ENCODE measurements at places on chromosomes 5 and 9.

- no peak for DNase-seq
Measured at GRCh38 chr5:107676702-107677101, 6.0 kb upstream of the EFNA5 start.

DNA sequence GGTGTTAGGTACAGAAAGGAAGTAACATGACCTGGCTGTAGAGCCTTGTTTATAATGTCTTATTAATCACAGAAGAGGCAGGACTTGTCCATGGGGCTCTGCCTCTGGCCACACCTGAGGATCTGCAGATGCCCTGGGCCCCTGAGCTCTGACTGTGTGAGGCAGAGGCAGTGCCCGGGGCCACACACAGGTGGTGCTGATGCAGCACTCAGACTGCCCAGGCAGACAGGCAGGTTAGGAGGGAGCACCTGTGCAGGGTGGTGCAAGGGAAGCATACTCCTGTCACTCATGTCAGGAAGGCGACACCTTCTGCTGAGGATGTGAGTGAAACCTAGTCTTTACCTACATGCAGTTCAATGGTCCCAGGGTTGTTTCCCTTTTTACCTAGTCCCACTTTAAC, 88.7 kb downstream of the CFAP90 start:
- DNase-seq, result no peak

DNA sequence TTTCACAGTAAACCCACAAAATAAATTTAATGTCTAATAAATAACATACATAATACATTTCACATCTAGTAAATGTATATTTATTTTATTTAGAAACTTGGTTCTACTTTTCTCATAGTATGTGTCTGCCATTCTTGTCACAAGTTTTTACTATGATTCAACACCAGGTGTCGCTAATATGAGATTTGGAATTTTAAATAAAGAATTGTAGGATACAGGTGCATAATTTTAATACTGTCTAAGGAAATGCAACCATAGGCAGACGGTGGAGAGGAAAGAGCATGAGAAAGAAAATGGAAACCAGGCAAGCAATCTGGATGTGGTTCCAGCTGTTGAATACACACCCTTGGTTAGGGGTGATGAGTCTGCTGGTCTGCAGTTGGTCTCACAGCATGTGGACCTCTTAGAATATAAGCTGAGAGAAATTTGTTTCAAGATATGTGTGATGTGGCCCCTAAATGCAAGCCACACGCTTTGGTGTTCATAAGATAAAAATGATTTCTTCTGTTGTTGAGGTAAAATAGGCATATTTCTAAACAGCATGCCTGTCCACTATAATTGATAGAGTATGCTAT, 114.7 kb upstream of the TXNDC8 start:
- no peak for DNase-seq

DNA sequence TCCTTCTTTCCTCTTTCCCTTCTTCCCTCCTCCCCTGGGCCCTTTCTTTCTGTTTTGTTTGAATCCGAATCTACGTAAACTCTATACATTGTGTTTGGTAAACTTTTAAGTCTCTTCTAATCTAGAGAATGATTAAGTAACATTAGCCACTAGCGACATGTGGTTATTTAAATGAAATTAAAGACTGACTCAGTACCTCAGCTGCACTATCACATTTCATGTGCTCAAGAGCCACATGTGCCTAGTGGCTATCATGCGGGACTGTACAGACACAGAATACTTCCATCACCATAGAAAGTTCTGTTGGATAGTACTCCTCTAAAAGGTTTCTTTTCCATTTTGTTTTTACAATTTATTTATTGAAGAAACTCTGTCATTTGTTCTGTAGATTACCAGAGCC, 29.0 kb downstream of the DCTN4 start:
- DNase-seq, result no peak

DNA sequence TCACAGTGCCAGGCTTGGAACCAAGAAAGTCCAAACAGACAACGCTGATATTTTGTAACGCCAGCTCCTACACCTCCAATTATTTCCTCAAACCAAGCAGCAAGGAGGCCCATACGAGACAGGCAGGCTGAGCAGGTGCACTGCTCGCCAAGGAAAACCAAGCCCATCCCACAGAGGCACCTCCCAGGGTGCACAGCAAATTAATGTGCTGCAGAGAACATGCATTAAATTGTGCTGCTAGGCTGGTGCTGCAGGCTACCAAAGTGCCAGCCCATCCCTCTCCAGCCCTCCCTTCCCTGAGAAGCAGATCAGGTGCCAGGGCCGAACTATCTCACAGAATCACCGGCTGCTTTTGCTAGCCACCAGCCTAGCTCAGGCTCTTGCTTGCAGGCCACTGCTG, 137.8 kb downstream of the PAX5 start:
- DNase-seq, result no peak

- DNase-seq, result no peak
Measured at GRCh38 chr9:35357116-35357515, 132.8 kb upstream of the RUSC2 start.

- no peak for DNase-seq
Measured at GRCh38 chr9:18253950-18254349, 220.0 kb upstream of the ADAMTSL1 start.

DNA sequence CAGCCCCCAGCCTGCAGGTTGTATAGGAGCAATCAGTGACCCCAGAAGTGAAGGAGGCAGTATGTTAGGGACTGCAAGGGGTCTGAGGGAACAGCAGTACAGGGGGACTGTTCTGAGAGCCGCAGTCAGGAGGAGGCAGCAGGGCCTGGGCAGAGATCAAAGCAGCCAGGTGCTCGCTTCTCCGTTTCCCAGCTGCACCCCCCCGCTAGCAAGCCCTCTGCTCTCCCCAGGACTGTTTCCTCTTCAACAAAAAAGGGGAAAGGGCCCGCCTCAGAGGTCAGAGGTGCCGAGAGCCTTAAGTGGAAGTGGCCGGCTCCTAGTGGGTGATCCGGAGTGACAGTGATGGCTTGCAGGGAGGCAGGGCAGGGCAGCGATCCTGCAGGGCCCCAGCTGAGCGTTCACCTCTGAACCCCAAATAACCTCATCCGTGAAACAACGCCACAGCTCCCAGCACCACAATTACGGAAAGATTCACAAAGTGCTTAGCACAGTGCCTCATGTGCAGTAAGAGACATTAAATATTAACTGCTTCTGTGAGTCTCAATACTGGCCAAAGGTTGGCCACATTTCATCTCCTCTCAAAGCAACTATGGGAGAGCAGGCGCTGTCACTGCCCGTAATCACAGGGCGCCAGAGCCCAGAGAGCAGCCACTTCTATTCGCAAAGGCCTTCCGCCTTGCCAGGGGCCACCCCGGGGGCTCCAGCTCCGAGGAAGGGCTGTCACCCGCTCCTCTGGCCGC, 8.0 kb downstream of the CLPTM1L start:
- no peak for DNase-seq

DNA sequence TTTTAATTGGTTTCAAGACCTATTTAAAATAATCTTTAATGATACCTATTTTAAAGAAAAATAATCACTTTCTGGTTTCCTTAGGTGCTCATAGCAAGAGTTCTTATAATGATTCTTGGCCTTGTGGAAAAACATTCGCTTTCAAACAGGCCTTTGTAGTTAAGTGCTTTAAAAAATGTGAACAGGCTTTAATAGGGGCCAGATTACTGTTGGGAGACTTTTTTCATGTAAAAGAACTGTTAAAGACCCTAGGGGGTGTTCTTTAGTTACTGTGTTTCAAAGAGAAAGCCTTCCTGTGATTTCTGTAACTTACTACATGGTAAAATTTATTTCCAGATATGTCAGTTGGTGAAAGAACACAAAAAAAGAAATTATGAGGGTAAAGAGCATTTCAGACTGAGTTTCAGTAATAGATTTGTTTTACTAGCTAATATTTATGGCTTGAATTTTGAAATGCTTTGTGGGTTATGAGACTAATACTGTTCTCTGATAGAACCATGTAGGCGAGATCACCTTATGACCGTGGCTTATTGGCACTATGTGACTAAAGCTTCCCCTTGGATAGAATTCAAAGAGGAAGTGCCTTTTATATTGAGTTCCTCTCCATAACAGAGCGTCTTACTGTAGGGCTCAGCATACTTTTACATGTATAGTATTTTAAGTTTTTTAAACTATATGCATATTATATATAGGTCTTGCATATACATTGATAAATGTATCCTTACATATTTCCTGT, 70.7 kb downstream of the CSNK1G3 start:
- no peak for DNase-seq

DNA sequence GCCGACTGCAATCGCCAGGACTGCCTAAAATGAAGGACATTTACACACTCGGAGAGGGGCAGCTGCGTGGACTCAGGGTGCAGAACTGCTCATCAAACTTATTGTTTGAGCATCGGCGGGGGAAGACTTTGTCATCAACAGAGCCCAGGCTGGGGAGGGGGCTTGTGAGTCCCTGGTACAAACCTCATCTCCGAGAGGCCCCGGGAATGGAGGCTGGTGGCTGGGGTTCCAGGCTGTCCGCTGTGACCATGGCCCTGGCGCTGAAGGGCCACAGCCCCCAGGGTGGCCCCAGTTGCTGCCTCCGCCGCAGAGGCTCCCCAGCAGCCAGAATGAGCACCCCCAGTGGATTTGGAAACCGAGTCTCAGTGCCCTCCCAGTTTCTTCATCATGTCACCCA, 46.1 kb upstream of the RNU6ATAC start:
- DNase-seq, result no peak

GRCh38 chr5:107612541-107612940, 58.2 kb downstream of the EFNA5 start:
- no peak for DNase-seq

- DNase-seq, result no peak
Measured at GRCh38 chr5:177404641-177405179, 4.2 kb upstream of the PFN3 start.

DNA sequence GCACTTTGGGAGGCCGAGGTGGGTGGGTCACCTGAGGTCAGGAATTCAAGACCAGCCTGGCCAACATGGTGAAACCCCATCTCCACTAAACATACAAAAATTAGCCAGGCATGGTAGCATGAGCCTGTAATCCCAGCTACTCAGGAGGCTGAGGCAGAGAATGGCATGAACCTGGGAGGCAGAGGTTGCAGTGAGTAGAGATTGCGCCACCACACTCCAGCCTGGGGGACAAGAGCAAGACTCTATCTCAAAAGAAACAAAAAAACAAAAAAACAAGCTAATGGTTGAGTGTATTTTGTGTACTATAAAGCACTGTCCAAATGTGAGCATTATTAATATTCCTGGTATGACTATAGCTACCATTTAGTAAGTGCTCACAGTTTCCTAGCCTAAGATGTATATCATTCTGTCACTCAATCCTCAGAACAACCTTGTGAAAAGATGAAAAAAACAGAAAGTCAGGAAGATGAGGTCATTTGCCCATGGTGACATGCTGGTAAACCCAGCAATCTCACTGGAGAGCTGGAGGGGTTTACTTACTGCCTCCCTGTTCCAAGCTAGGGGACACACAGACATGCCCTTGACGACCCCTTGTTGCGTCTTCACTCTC, 27.7 kb downstream of the ARHGEF37 start:
- DNase-seq, result no peak
